ENCODE measurements at places on chromosomes 7 and 10.

GRCh38 chr7:47739301-47739875 lies 157.5 kb upstream of the TNS3 start:
- DNase-seq: no peak

DNA sequence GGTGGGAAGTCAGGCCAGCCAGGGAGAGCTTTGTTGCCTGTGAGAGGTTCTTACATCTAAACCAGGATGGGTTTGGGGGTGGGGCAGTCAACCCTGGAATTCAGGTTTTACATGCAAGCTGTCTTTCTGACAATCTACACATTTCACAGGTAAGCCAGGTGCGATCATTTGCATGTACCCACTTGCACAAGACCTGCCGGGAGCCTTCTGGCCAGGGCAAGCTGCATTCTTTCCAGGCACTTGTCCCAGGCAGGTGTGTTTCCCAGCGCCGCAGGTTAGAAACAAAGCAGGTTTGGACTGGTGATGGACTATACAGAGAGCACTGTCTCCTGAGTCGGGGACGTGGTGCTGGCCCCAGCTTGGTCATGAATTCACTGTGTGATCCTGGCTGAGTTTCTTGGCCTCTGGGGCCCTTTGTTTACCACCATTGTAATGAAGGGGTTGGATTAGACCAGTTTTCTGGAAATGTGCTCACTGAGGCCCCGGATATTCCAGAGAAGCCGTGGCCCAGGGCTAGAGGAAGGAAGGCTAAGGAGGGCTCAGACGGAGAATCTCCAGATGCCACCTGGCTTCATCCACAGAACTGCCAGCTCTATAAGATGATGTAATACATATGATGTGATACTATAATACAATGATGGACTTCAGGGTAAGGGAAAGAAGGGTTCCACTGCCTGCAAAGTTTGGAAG lies 205.2 kb upstream of the SVIL start:
- peak; percentile 20 for DNase-seq

GRCh38 chr7:35691827-35692307 lies 3.1 kb downstream of the HERPUD2 start:
- no peak for DNase-seq

DNA sequence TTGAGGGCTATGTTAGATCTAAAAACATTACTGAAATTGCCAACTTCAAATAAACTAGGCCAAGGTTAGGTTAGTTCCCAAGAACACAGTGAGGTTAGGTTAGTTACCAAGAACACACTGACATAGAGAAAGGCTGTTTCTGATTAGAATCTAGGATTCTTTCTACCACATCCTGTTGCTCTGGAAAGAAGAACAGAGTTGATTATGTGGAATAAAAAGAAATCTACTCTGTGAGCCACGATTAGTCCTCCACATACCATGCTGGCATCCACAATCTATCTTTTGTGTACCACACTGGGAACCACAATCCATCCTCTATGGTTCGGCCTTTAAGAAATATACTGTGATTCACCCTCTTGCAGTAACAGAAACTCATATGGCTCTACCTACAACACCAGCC lies 91.4 kb downstream of the LRRTM3 start:
- no peak for DNase-seq

DNA sequence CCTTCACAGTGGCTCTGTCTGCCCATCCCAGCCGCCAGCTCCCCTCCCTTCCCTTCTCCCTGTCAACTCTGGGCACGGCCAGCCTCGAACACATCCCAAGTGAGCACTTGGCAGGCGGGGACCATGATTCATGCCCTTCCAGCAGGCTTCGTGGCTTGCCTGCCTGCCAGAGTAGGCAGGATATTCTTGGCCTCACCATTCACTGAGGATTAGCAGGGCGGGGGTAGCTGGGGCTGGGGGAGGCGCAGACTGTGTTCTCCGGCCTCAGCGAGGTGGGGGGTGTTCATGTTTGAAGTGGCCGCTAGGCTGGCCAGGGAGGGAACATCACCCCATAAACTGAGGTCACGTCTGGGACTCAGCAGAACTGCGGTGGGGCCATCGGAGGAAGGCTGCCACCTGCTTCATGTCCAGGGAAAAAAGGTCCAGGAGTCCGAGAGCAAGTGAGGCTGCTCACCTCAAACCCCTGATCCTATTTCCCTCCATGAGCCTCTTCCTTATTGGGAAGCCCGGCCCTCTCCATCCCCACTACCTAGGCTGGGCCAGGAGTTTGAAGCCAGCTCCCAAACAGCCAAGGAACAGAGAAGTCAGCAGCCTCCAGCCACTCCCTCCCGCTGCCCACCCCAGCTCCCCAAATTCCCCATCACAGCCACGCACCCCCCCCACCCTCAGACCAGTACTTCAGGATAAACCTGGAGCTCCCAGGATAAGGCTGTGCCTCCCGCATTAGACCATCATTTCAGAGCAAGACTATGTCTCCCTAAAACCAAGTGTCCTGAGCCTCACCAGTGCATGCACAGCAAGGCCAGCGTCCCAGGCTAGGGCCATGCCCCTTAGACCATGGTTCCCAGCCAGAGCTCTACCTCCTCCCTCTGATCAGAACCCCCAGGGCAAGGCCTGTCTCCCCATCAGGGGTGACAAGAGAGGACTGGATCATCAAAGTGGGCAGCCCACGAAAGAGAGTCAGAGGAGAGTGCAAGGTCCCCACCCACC lies 42.8 kb upstream of the RABGEF1 start:
- DNase-seq: peak; percentile 42

DNA sequence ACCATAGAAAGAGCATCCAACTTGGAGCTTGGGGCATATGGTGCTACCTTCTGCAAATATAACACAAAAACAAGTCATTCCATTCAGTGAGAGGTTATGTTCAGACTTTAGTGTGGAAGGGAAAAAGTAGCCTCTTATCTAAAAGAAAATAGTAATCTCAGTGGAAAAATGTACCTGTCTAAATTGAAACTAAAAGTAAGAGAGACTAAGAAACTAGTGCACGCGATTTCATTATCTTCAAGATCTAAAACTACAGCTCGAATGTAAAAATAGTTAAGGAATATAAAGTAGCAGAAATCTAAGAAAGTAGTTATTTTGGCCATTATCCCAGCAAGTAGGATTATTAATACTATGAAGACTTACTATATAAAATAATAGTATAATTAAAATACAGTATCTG lies 233.0 kb upstream of the PPP1R3A start:
- no peak for DNase-seq

- no peak for DNase-seq
Measured at GRCh38 chr10:112979927-112980326, 29.9 kb downstream of the TCF7L2 start.

DNA sequence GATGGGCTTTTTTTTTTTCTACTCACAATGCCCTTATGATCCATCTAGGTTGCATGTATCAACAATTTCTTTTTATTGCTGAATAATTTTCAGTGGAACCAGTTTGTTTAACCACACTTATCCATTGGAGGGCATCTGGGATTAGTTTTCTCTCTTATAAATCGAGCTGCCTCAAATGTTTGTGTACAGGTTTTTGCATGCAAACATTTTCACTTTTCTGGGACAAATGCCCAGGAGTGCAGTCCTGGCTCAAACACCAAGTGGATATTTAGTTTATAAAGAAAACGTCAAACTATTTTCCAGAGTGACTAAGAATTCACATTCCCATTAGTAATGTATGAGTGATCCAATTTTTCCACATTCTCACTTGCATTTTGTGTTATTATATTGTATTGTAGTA lies 313.4 kb downstream of the CXCL12 start:
- DNase-seq: no peak

DNA sequence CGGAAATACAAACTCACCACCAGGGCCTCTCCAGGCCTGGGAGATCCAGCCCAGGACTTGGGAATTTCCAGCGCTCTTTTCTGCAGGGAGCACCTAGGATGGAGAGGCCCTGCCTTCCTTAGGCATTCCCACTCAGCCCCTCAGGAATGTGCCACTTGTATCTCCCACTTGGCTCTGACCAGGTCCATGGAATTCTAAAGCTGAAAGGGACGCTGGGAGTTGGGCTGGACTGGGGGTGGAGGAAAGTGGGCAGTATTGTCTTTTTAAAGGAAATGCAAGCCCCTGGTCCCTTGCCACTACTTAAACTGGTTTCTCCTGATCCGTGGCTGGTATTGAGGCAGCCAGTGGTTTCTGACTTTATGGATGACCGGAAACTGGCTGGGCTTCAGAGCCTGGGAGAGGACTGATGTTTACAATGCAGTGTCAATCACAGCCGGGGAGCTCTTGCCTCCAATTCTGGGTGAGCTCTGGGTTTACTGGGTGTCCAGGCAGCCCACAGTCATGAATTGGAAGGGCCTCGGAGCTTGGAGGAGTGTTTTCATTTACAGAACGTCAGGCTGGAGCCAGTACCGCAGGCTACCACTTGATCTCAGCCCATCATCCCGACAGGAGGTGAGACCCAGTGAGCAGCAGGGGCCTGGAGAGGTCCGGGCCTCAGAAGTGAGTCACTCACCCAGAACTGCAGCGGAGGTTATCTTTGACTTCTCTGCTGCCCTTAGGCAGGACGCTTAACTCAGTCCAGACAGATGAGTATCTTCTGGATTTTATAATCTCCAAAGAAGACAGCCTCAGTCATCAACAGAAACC lies 27.3 kb downstream of the AGAP3 start:
- no peak for DNase-seq

DNA sequence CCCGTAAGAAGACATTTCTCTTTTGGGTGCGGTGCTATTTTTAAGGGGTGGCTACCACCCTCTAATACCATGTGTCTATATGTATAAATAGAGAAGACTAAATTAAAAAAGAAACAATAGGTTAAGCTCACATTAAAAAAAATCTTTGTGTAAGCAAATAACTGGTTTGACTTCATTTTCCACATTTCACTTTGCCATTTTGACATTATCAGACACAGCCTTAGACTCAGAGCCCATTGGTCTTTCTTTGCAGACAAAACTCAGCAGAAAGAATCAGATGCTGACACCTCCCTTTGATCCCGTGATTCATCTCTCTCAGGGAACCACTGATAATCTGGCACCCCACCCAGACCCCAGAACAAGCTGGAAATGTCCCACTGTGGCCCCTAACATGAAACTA lies 74.5 kb downstream of the EMX2 start:
- no peak for DNase-seq

- no peak for DNase-seq
Measured at GRCh38 chr7:100897772-100898454, 2.2 kb upstream of the ACHE start.

GRCh38 chr10:2716596-2716995 lies 350.8 kb upstream of the PFKP start:
- no peak for DNase-seq

GRCh38 chr7:14995774-14996173 lies 93.2 kb upstream of the DGKB start:
- no peak for DNase-seq

- DNase-seq: no peak
Measured at GRCh38 chr10:62631241-62631640, 173.3 kb upstream of the ADO start.

GRCh38 chr10:24238519-24239247 lies 29.7 kb downstream of the KIAA1217 start:
- no peak for DNase-seq

GRCh38 chr10:132684164-132684891 lies 101.6 kb downstream of the NKX6-2 start:
- no peak for DNase-seq

DNA sequence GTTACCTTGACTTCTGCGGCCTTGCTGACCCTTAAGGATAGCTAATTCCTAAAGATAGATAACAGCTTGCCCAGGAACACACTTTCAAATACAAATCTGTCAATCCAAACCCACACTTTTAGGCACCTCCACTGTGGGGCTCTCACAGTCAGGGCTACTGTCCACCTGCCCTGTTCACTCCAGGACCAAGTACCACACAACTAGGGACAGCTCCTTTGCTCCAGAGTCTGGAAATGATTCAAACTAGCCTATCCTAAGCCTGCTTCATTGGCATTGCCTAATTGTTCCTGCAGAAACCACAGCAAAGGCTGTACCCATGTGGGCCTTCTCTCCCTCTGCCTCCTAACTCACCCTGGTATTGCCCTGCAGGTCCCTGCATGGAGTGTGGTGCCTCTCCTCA lies 538.9 kb upstream of the IGFBP3 start:
- no peak for DNase-seq

DNA sequence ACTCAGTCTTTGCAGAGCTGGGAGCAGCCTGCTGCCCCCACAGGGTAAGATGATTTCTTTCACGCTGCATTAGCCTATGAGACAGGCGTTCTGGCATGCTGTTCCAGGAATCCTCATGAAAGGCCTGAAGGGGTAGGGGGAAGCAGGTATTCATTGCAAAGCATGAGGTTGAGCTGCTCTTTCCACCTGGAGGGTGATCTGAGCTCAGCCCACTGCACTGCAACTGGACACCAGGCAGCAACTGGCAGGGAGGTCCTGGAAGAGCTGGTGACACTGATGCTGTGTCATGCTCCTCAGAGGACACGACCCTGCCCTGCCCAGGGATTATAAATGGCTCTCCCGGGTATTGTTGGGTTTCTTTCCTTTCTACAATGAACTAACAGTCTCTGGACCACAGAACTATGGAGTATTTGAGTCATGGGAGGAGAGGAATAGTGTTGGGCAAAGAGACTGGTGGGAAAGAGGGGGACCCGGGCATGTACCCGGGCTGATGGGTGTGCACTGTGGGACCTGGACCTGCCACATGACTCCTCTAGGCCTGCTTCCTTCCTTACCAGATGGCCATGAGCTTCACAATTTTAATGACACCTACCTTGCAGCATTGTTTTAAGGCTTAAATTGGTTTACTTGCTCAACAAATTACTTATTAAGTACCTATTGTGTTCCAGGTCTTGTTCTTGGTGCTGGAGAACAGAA lies 24.3 kb downstream of the SLC25A28 start:
- no peak for DNase-seq

DNA sequence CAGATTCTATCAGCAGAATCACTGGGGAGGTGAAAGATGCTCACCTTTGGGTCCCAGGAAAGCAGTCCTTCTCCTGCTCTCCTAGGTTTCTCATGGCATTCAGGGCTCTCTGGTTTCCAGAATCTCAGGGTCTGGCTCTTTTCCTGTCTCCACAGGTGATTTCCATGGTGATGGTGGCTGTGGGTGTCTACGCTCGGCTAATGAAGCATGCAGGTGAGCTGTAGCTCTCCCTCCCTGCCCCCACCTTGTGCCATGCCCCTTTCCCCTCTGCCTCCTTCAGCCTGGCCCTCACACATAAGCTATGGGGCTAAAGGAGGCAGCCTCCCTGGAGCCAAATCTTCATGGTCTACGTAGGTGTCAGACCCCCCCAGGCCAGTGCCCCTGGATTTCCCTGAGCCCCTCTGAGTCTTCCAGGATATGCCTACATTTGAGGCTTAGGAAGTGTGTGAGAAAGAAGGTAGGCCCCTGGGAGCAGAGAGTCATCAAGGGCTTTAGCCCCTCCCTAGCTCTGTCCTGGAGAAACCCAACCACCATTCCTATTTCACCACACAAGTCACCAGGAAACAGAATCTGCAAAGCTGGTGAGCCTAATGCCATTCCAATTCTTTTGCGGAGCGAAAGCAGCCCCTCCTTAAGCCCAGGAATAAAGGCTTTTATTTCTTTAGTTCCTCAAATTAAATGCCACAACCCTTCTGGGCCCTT lies 17.2 kb downstream of the TSPAN33 start:
- no peak for DNase-seq

- no peak for DNase-seq
Measured at GRCh38 chr10:10327934-10328333, 689.7 kb upstream of the CELF2 start.

DNA sequence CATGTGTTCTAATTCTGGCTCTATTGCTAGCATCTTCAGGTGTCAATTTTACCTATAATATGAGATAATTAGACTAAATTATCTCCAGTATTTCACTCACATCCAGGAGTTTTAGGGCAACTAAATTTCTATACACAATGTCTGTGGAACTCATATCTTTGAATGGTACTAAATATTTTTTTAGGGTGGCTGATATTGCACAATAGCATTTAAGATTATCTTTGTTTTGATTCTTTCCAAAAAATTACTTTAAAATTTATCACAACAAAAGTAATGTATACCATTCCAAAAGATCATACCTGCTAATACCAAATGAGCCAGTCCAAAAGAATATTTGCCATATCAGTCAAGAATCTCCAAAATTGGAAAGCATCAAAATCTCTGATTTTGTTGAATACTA lies 285.5 kb downstream of the SEMA3D start:
- no peak for DNase-seq
